Aortic smooth muscle cell (primary cell): ENCODE measurements at places on chromosomes 7 and 10. TPM values are rescaled to one million over a fixed set of nuclear protein-coding genes. Genes with fewer than 3 reads are reported as not detected.

FGL2 gene
- total RNA-seq = 616 and 760 TPM in 2 replicates

CTNNA3 gene
- total RNA-seq = 0.13 TPM in 1 of 2 replicates, not detected in the other

CYP51A1 gene
- total RNA-seq = 149 and 161 TPM in 2 replicates

DEPP1 gene
- 36.6 and 79.2 TPM in 2 replicates for total RNA-seq

THSD7A gene
- total RNA-seq = 1.1 and 1.5 TPM in 2 replicates

ERVW-1 gene
- total RNA-seq = not detected in 2 replicates

PGAM2 gene
- total RNA-seq = 0.26 and 1.2 TPM in 2 replicates

ITPRID1 gene
- not detected in 2 replicates for total RNA-seq

PPP1R9A gene
- 0.81 and 0.92 TPM in 2 replicates for total RNA-seq

NUPR2 gene
- not detected in 2 replicates for total RNA-seq

PRSS37 gene
- not detected in 2 replicates for total RNA-seq

MMD2 gene
- not detected in 2 replicates for total RNA-seq

RNLS gene
- 10.4 and 11.6 TPM in 2 replicates for total RNA-seq

MCM10 gene
- 5.2 and 14.3 TPM in 2 replicates for total RNA-seq

MUC3A gene
- total RNA-seq = not detected in 2 replicates

OR9A2 gene
- not detected in 2 replicates for total RNA-seq

ATXN7L1 gene
- 7.5 and 8.6 TPM in 2 replicates for total RNA-seq

STEAP1 gene
- total RNA-seq = 68.3 and 73.1 TPM in 2 replicates

ASB10 gene
- not detected in 2 replicates for total RNA-seq

HYAL4 gene
- total RNA-seq = not detected in 2 replicates

ZNF746 gene
- total RNA-seq = 11.5 and 13.9 TPM in 2 replicates

IDI2 gene
- not detected in 2 replicates for total RNA-seq

SPDYE5 gene
- not detected in 2 replicates for total RNA-seq

VWDE gene
- total RNA-seq = not detected in 2 replicates

COL13A1 gene
- 6.0 and 14.8 TPM in 2 replicates for total RNA-seq

CDCA7L gene
- 12.9 and 21.8 TPM in 2 replicates for total RNA-seq

MAGI2 gene
- total RNA-seq = 4.6 and 10.3 TPM in 2 replicates

UPK3BL2 gene
- 2.8 and 5.2 TPM in 2 replicates for total RNA-seq

TRIL gene
- under 0.01 and 0.12 TPM in 2 replicates for total RNA-seq

OPN1SW gene
- total RNA-seq = not detected in 2 replicates

ZMIZ2 gene
- 10.3 and 10.7 TPM in 2 replicates for total RNA-seq

DLX5 gene
- not detected in 2 replicates for total RNA-seq

FGF8 gene
- total RNA-seq = not detected in 2 replicates

EN2 gene
- total RNA-seq = not detected in 2 replicates

SEMA3A gene
- 42.3 and 52.1 TPM in 2 replicates for total RNA-seq

C7orf57 gene
- under 0.01 TPM in 1 of 2 replicates, not detected in the other for total RNA-seq

CCDC7 gene
- total RNA-seq = 12.4 and 16.8 TPM in 2 replicates

FAM237B gene
- not detected in 2 replicates for total RNA-seq
